Activated CD4-positive, alpha-beta T cell treated with anti-CD3 and anti-CD28 coated beads, Interleukin-2, amount 50 U/mL, for 16 hours (primary cell): ENCODE measurements at places on chromosomes 16 and 17.

- DNase-seq, result peak; percentile 4
Observed at GRCh38 chr16:426115-426905, 861 bp downstream of the RAB11FIP3 start.

DNA sequence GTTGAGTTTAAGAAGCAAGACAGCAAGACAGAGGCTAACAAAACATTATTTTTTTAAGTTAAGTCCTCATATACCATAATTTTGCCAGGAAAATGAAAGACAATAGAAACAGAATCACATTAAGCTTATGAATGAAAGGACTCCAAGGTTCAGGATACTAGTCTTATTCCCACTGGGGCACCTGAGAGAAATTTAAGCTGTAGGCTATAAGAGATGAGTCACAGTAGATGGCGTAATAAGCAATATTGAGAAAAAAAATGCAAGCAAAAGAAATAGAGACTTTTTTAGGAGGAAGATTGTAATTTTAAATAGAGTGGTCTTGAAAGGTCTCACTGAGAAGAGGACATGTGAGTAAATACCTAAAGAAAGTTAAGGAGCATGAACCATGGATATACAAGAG is 57.1 kb upstream of the KIF2B start:
- no peak for DNase-seq

DNA sequence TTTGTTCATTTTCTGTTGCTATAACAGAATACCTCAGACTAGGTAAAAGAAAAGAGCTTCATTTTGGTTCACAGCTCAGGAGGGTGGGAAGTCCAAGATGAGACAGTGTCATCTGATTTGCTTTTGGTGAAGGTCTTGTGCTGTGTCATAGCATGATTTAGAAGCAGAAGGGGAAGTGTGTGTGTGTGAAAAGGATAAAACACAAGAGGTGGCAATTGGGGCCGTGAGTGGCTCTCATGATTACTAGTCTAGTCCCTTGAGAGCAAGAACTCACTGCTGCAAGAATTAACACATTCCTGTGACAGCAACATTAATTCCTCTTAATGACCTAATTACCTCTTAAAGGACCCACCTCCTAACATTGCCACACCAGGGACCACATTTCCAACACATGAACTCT is 8.3 kb downstream of the SLC35G3 start:
- DNase-seq, result peak; percentile 23

DNA sequence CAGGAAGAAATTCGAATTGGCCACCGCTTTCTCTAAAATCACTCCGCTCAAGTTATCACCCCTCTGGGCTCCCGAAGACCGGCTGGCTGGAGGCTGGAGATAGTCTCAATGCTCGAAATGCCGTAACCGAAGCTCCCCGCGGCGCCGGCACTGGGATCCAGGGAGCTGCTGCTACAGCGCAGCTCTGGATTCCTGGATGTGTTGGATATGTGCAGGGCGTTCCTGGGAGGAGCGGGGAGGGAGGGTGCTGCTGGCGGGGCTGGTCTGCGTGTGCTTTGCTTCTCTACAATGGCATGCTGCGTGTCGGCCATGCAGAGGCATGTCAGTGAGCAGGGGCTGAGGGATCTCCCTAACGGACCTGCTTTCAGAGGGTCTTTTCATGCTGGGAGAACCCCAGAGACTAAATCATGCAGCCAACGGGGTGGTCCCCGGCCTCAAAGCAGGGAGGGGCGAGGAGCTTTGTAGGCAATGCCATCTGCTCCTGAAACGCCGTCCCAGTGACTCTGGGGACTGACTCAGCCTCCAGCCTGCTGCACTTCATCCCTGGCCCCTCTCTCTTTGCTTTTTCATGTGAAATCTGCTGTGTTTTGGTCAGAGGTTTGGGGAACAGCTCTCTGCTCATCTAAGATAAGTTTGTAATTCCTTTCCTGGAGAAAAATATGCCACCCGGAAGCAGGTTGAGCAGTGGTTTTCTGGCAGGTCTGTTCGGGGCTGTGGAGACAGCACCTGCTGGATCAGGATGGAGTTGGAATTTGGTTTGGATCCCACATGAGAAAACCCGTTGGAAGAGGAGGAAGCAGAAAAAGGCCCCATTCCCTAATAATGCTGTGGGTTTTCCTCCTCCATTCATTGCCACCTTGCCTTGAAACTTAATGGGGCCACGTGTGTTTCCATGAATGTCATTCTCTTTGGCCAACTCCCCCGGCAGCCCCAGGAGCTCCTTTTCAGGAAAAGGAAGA is 311.4 kb downstream of the SEC14L1 start:
- no peak for DNase-seq

DNA sequence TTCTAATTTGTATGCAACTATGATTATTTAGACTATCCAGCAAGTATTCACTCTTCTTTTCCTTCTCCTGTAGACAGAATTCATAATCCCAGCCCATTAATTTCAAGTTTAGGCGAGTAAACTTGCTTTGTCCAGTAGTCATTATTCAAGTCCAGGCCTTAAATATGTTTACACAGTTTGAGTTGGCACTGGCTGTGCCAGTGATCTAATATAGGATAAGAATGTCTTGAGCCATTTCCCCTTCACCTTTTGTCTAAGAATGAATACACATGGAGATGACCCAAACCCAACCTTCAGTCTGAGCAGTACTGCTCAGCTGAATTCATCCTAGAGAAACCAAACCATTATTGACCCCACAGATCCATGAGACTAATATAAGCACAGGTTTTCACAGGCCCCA is 930.4 kb upstream of the CDH8 start:
- DNase-seq, result no peak

DNA sequence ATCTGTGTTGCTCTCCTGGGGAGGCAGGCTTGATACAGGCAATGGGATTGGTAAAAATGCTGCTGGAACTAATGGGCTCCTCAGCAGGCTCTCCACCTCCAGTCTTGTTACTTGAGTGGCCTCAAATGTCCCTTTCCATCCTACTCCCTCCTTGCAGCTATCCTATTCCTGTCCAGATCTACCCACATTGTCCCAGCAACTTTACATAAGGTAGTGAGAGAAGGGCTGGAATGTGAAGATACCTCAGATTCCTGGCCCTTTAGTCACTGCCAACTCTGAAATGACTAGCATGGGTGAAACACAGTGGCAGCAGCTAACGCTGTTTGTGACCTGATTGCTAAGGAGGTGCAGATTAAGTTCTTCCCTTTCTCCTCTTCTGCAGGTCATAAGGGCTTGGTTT is 210.1 kb upstream of the HS3ST4 start:
- no peak for DNase-seq

DNA sequence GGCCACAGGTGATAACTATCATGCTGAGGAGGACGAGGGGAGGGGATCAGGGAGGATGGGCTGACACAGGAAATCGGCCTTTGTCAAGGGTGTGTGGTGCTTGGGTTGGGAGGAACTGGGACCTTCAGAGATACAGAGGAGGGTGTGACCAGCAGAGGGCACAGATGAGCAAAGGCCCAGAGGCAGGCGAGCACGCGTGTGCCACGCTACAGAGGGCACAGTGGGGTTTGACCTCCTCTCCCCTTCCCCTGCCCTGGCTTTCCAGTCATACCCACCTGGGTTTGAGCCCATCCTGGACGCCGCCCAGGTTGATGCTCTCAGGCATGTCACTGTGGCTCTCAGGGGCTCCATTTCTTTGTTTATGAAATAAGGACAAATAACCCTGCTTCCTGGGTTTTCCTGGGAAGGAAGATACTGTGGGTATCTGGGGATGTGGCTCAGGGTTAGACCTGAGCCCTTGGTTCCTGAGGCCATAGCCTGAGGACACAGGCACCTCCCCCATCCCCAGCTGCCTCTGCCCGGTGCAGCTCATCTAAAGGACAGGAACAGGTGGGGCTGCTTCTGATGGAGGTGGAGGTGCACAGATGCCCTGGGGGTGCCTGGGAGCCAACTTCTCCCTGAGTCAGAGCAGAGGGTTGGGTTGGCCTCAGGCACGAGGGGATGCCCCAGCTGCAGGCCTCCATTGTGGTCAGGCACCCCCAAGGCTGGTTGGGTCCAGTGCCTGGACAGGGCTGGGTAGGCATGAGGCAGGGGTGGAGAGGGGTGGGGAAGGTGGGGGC is 51.8 kb downstream of the BEAN1 start:
- DNase-seq, result peak; percentile 91

- no peak for DNase-seq
Observed at GRCh38 chr17:50386510-50386909, 10.8 kb downstream of the LRRC59 start.

- no peak for DNase-seq
Observed at GRCh38 chr16:84598360-84598759, 19.5 kb downstream of the COTL1 start.

- no peak for DNase-seq
Observed at GRCh38 chr17:78644931-78645351, 67.7 kb upstream of the DNAH17 start.
